Stomach (tissue), 19 donors: ENCODE measurements at places on chromosomes 12 and 14. TPM values are rescaled to one million over a fixed set of nuclear protein-coding genes. Genes with fewer than 3 reads are reported as not detected.
A peak's percentile ranks its signal among the peaks of the same experiment; 100 is the strongest.

Gene AICDA
- total RNA-seq: 0.37 TPM

Gene SMCO3
- not detected for total RNA-seq

Gene C12orf76
- 13.2 TPM for total RNA-seq

Gene LRRC9
- not detected for total RNA-seq

Gene PIWIL1
- total RNA-seq: not detected

Gene GPR137C
- 0.43 TPM for total RNA-seq

Gene VTI1B
- 61.8 TPM for total RNA-seq

Gene KLHL33
- total RNA-seq: not detected

Gene TMEM229B
- total RNA-seq: 1.8 TPM

Gene FAIM2
- total RNA-seq: 14.3 TPM

Gene CCDC88C
- 19.3 TPM for total RNA-seq

- DNase-seq: no peak
- peaks cover 3% of the 10 kb centered on the region for H3K36me3 ChIP-seq
- no peaks in the 10 kb centered on the region for H3K4me1 ChIP-seq
- H3K27ac ChIP-seq: no peak overlapping the region
- no peaks in the 10 kb centered on the region for H3K27me3 ChIP-seq
These were observed 45.2 kb downstream of the ABCD2 start for GRCh38 chr12:39574378-39574777.

DNA sequence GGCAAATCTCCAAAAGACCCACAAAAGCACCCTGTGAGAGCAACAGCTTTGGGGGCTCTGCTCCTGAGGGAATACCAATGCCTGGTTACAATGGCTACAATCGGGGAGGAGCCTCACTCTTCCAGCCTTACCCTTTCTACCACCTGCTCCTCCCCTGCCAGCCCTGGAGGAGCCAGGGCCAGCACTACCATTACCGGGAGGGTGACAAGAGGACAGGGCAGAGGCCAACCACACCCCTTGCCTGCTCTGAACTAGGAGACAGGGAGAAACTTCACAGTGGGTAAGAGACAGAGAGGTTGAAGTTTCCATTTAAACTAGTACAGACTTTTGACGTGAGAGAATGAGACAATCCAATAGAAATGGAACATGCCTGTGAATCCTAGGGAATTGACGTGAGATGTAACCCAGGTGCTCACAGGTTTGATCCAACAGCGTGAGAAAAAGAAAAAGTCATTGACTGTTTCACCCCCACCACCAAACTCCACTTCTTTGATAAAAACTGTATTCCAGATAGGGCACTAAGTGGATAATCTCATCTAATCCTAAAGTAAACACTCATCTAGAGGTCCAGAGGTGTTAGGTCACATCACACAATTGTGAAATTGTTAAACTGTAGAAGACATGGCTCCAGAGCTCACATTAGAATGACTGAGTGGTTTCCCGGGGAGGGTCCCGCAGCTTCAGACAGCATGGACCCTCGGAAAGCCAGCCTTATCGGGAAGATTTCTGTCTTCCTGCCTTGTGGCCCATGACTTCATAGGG lies 8.4 kb upstream of the TC2N start:
- H3K4me1 ChIP-seq: peaks cover 60% of the 10 kb centered on the region
- peak; percentile 46 for DNase-seq
- no peak overlapping the region for H3K4me3 ChIP-seq
- peak overlapping the region; percentile 26 for H3K27ac ChIP-seq
- no peaks in the 10 kb centered on the region for H3K27me3 ChIP-seq

DNA sequence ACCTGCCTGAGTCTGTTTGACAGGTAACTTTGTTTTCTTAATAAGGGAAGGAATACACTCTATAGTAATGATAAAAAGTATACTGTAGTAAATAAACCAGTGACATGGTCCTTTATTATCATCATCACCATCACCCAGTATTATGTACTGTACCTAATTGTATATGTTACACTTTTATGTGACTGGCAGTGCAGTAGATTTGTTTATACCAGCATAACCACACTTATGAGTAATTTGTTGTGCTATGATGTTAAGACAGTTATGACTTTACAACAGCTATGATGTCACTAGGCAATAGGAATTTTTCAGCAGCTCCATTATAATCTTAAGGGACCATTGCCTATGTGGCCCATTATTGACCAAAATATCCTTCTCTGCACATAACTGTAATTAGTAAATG lies 155.0 kb downstream of the NUBPL start:
- H3K27me3 ChIP-seq: no peaks in the 10 kb centered on the region
- no peak overlapping the region for H3K4me3 ChIP-seq
- no peak for DNase-seq
- H3K4me1 ChIP-seq: no peaks in the 10 kb centered on the region
- peaks cover 9% of the 10 kb centered on the region for H3K36me3 ChIP-seq

GRCh38 chr14:104647467-104648043 lies 41.9 kb upstream of the INF2 start:
- H3K27ac ChIP-seq: no peak overlapping the region
- no peak for DNase-seq
- H3K36me3 ChIP-seq: no peaks in the 10 kb centered on the region
- H3K4me1 ChIP-seq: peaks cover 11% of the 10 kb centered on the region

- peak within 1 kb of the TSS; percentile 95 for H3K27ac ChIP-seq
- H3K4me1 ChIP-seq: peaks cover 20% of the 10 kb centered on the region
- peak within 1 kb of the TSS; percentile 66 for H3K4me3 ChIP-seq
- DNase-seq: peak; percentile 93
- no peaks in the 10 kb centered on the region for H3K36me3 ChIP-seq
These were observed at the start of gene TMEM120B for GRCh38 chr12:121712461-121713256. Gene TMEM120B, plus strand, starts transcription at chr12:121712752. Its CDS starts 144 bp downstream, at chr12:121712896.

GRCh38 chr12:24743941-24744793 lies 204.7 kb downstream of the BCAT1 start:
- no peak overlapping the region for H3K4me3 ChIP-seq
- no peaks in the 10 kb centered on the region for H3K27me3 ChIP-seq
- no peak overlapping the region for H3K27ac ChIP-seq
- DNase-seq: no peak

DNA sequence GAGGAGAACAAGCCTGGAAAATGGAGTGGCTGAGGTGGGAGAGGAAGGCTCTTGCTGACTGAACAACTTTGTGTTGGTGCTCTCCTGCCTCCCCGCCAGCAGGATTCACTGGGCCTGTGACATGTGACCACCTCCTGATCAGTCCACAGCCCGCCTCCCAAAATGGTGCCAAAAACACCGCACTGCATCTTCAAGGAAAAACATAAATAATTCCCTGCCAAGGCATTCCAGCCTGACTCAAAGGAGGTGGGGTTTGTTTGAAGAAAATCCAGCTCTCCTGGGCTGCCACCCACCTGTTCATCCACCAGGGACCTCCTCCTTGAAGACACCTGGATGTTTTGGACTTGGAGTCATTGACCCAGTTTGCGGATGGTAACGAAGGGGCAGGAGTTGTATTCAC lies 83.8 kb upstream of the PIWIL1 start:
- H3K36me3 ChIP-seq: no peaks in the 10 kb centered on the region
- no peaks in the 10 kb centered on the region for H3K4me1 ChIP-seq
- H3K27ac ChIP-seq: no peak overlapping the region
- H3K4me3 ChIP-seq: no peak overlapping the region
- peaks cover 15% of the 10 kb centered on the region for H3K27me3 ChIP-seq
- DNase-seq: peak; percentile 14

- no peaks in the 10 kb centered on the region for H3K27me3 ChIP-seq
- no peak overlapping the region for H3K27ac ChIP-seq
These were observed 14.3 kb upstream of the PTGER2 start for GRCh38 chr14:52299692-52300278.

GRCh38 chr12:60252359-60253096 lies 656.7 kb downstream of the SLC16A7 start:
- no peak overlapping the region for H3K4me3 ChIP-seq
- H3K27me3 ChIP-seq: no peaks in the 10 kb centered on the region
- no peaks in the 10 kb centered on the region for H3K4me1 ChIP-seq
- no peak for DNase-seq

DNA sequence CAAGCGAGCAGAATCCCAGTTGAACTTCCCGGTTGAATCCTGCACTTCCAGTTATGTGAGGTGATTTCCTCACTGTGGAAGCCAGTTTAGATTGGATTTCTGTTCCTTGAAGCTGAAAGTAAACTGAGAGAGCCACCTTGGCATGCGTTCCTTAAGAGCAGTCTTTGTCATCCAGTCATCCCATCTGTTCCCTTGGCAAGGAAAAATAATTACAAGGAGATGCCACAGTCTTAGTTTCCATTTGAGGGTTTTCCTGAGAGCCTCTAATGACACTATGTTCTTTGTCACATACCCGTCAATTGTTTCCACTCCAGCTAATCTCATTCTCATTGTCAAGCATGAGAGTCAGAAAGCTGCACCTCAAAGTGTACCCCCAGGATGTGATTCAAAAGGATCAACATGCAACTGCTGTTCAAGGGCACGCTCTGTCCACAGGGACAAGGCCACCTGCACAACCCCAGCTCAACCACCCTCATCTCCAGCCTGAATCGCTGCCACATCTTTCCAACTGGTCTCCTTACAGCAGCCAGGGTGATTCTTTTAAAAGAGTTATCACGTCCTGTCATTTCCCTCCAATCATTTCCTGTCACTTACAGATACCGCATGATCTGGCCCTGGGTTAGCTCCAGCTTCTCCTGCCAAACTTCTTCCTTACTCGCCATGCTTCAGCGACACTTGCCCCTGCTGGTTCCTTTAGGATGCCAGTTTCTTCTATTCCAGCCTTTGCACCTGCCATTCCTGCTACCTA lies 18.0 kb upstream of the TCP11L2 start:
- no peaks in the 10 kb centered on the region for H3K27me3 ChIP-seq
- H3K36me3 ChIP-seq: no peaks in the 10 kb centered on the region
- no peaks in the 10 kb centered on the region for H3K4me1 ChIP-seq
- no peak for DNase-seq

DNA sequence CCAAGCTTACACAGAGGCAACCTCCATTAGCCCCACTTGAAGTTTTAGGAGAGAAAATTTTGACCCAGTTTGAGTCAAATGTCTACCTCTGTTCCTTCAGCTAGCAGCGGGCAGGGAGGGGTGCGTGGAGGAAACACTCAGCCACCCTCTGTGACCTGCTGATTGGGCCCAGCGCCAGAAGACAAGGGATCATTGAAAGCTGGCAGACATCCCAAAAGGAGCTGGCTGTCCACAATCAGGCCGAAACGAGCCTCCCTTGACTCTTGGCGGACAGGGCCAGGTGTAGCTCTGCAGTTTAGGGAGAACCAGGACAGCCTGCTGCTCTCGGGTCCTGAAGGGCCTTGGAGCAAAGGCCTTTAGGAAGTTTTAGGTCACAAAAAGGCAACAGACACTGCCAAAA lies 41.3 kb downstream of the CD9 start:
- H3K4me3 ChIP-seq: no peak overlapping the region
- H3K4me1 ChIP-seq: peaks cover 12% of the 10 kb centered on the region
- H3K27me3 ChIP-seq: no peaks in the 10 kb centered on the region
- peak overlapping the region; percentile 20 for H3K27ac ChIP-seq
- H3K36me3 ChIP-seq: peaks cover 35% of the 10 kb centered on the region
- DNase-seq: peak; percentile 93

DNA sequence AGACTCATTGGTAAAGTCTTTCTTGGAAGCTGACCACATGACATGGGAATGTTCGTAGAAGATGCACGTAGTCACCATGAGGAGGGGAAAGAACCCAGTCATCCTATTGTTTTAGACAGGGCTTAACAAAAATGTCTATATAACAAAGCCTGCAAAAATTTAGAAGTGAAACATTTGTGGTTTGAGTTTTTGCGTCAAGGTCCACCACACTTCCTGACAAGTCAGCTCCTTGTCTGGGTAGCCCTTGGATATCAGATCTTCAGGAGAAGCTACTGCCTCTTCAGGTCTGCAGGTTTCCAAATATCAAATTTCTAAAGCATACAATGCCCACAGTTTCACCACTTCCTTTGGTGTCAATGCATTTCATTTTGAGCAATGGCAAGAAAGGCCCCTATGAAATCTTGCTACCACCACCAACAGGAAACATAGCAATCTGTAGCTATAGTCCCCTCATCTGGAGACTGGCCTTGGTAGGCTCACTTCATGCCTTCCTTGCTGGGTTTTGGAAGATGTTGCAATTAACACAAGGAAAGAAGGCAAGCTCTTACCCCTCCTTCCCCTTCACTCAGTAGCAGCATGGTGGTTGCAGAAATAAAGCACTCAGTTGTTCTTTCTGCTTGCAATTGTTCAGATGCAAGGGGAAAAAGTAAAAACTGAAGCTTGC lies 235.2 kb downstream of the PCNX1 start:
- no peaks in the 10 kb centered on the region for H3K36me3 ChIP-seq
- no peak overlapping the region for H3K27ac ChIP-seq
- no peaks in the 10 kb centered on the region for H3K27me3 ChIP-seq

- no peaks in the 10 kb centered on the region for H3K27me3 ChIP-seq
- no peaks in the 10 kb centered on the region for H3K36me3 ChIP-seq
- no peaks in the 10 kb centered on the region for H3K4me1 ChIP-seq
- H3K4me3 ChIP-seq: no peak overlapping the region
- peak; percentile 74 for DNase-seq
These were observed 32.0 kb downstream of the TSHR start for GRCh38 chr14:80987235-80988032.

DNA sequence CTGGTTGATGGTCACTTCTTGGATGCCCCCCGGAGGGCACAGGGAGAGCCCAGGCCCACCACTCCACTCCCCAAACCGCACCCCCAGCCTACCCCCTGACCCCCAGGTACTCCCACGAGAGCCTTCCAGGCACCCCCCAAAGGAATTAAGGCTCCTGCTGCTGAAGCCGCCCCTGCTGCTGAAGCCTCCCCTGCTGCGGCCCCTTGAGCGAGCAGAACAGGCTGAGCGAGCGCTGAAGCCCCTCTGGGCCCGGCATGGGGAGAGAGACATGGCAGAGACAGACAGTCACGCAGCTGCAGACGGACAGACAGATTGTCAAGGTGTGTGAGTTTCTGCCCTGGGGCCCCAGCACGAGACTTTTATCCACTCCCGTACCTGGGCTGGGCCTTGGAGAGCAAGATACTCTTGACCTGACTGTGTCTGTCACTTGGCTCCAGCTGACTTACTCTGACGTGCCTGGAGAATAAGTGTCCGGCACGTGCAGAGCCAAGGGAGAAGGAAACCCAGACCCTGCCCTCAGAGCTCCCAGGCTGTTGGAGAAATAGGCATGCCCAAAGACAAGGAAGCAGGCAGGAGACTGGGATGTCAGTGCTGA lies at the start of gene KRT78:
TSS of gene KRT78 (minus strand) at position 334 of the 595 bp plus-strand sequence. CDS start at position 270, 64 bp downstream.
- no peaks in the 10 kb centered on the region for H3K36me3 ChIP-seq
- DNase-seq: no peak
- no peak within 1 kb of the TSS for H3K4me3 ChIP-seq
- no peaks in the 10 kb centered on the region for H3K4me1 ChIP-seq
- no peaks in the 10 kb centered on the region for H3K27me3 ChIP-seq

DNA sequence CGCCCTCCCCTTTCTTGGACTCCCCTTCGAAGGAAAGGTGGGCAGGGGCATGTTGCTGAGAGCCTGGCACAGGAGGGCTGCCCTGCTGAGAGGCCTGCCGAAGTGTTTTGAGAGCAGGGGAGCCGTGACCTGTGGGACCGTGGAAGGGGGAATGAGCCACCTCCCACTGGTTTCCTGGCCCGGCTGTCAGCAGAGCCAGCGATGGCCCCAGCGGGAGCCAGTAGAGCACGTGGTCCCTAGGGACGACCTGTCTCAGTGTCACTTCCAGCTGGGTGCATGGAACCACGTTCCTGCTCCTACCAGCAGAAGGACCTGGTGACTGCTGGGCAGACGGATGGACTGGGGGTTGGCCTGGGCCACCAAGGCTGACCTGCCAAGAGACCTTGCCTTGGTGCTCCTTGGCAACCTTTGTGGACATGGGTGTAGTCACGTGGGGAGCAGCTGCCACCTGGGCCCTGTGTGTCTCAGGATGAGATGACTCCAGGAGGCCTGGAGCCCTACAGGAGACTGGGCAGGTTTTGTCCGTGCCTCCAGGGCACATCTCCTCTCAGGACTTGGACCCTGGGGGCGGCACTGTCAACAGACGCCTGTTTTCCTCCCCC lies 34.6 kb downstream of the BEGAIN start:
- no peak overlapping the region for H3K4me3 ChIP-seq
- no peak for DNase-seq
- H3K27me3 ChIP-seq: peaks cover 40% of the 10 kb centered on the region
- no peaks in the 10 kb centered on the region for H3K36me3 ChIP-seq
- H3K27ac ChIP-seq: no peak overlapping the region
